ENCODE measurements at places on chromosomes 5 and 9.

DNA sequence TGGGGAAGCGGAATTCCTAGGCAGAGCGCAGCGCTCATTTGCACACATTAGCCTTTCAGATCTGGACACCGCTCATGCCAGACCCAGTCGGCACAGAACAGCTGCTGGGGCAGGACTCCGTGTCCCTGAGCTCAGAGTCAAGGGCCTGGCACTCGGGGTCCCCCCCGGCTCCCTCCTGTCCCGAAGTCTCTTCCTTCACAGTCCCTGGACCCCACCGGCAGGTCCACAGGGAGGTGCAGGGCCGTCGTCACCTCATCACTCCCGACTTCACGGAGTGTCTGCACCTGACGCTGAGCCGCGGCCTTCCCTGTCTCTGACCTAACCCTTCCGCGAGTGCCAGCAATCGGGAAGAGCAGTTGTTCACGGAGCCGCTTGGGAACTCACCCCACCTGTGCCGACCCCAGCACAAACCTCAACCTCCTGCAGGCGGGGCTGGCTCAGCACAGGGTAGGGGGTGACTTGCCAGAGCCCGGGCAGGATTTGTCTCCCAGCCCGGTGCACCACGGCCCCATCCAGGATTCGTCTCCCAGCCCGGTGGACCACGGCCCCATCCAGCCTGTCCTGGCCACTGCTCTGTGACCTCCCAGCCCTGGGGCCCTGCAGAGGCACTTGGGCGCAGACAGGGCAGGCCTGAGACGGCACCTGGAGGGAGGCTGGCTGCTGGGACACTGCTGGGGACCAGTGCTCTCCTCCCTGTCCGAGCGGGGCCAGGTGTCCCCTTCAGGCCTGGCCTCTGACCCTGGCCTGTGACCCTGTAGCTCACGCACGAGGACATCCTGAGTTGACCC, 9.9 kb upstream of the SLC9A3 start:
- no peak for DNase-seq

- DNase-seq, result no peak
These were observed 11.3 kb downstream of the RIOK2 start for GRCh38 chr5:97171703-97172102.

DNA sequence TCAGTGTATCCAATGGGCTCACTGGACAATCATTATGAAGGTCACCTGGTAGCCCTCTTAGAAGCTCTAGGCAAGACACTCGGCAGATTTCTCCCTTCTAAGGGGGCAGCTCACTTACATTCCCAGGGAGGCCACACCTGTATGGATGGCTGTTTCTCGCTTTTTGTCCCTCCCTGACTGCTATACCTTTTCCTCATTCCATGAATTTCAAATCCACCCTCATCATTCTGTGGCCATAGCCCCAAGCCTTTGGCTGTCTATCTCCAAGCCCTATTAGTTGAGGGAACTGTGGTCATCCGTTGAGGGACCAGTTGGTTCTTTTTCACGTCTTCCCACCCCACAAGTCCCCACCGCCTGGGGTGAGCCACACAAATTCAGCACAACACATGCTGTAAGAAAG, 85.0 kb upstream of the RARS1 start:
- DNase-seq, result no peak

- no peak for DNase-seq
These were observed 215.2 kb downstream of the CRB2 start for GRCh38 chr9:123571240-123571639.

DNA sequence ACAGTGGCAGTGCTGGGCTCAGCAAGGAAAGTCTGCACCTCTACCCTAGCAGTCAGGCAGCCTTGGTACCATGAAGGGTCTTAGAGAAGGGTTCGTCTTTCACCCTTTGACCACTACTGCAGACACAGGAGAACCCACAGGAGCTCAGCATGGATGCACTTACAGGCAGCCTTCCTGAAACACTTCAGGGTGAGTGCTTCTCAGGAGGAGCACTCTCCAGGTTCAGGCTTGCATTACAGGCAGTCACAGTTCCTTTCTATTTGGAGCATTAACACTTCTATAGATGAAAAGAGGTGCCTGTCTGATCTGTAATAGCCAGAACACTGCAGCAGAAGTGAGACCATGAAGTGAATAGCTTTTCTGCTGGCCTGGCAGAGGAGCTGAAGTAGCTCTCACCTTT, 8.7 kb upstream of the CYLC2 start:
- no peak for DNase-seq
